ENCODE measurements at places on chromosomes 1 and 21.

GRCh38 chr1:228846952-228847351 lies 111.7 kb downstream of the RHOU start:
- DNase-seq: no peak

DNA sequence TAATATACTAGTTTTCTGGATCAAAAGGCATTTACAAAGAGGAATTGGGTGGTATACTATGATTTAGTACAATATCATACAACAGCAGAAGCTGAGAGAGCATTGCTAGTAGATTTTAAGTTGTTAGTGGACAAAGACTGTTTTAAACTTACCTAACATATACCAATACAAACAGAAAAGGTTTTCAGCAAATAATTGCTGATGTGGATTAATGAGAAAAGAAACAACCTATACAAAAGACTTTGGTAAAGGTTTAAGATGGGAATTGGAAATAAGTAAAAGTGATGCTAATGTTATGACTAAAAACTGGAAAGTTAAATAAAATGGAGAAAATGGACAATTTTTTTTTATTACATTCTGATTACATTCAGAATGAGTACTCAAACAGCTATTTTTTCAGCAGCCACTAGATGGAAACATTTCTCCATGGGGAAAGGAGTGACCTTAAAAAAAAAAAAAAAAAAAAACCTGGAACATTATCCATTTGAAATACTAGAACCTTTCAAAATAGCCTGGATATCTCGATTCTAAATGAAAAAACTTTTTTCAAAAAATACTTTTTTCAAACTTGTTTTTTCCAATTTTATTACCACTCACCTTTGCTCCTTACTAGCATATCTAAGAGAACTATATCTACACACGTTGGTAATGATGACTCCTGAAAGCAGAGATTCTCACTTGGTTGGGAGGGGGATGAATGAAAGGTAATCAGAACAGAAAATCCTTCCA lies 55.4 kb downstream of the EPRS1 start:
- no peak for DNase-seq

DNA sequence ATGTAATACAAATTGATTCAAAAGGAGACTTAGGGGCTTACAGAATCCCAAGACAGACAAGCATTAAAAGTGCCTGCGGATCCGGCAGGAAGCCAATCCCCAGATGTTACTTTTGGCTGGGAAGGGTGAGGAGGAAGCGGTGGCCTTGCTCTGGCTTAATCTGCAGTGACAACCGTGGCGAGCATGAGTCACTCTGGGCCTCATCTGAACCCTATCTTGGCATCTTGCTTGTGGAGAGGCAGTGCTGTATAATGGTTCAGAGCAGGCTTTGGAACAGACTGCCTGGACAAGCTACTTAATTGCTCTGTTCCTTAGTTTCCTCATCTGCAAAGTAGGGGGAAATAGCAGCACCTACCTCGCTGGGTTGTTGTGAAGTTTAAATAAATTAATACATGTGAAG lies 74.1 kb downstream of the XCL2 start:
- DNase-seq: peak; percentile 60

GRCh38 chr1:87644579-87645190 lies 316.0 kb downstream of the LMO4 start:
- DNase-seq: no peak

GRCh38 chr1:54287176-54287650 lies 87.2 kb downstream of the MRPL37 start:
- no peak for DNase-seq

DNA sequence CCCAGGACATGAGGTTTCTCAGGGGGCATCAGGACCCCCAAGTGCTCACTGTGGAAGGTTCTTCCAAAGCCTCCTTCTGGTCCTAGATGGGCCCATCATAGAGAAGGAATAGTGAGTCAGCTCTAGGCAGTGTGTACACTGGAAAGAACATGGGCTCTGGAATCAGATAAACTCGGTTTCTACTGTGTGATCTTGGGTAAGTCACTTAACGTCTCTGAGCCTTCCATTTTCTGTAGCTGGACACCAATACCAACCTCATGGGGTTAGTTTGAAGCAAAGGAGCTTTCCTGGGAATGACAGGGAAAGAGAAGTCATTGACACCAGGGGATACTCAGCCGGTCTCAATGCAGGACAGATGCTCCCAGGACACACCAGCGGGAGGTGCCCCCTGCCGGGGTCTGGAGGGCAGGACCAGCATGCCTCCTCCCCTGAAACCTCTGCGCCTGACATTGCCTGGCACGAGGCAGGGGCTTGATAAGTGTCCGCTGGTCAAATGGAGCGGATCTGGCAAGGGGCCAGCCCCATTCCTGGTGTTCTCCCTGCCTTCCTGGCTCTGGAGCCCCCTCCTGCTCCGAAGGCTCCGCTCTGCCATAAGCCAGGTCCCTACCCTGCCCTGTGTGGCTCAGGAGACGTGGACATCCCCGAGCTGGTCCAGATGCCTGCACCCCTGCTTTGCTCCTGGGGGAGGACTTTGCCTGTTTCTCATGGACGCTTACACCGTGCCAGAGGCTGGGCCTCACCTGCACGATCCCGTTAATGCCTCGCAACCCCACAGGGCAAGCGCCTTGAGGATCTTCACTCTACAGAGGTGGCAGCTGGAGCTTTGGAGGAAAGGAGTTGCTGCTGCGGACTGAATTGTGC lies 52.8 kb downstream of the EDN2 start:
- no peak for DNase-seq

DNA sequence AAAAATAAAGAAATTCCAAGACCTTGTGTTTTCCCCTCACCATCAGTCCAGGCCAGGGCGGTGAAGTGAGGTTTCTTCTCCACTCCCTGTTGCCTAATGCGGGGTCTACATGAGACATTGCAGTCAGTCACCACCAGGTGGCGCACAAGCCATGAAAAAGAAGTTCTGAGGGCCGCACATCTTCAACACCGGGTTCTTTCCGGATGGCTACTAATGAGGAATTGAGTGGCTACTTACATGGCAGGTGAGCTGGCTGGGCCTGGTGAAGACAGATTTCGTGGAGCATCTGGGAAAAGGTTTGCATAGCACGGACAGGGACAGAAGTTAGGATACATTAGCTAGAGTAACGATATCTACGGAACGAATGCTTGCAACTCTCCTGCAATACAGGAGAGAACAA lies 15.8 kb upstream of the S100A11 start:
- peak; percentile 17 for DNase-seq

DNA sequence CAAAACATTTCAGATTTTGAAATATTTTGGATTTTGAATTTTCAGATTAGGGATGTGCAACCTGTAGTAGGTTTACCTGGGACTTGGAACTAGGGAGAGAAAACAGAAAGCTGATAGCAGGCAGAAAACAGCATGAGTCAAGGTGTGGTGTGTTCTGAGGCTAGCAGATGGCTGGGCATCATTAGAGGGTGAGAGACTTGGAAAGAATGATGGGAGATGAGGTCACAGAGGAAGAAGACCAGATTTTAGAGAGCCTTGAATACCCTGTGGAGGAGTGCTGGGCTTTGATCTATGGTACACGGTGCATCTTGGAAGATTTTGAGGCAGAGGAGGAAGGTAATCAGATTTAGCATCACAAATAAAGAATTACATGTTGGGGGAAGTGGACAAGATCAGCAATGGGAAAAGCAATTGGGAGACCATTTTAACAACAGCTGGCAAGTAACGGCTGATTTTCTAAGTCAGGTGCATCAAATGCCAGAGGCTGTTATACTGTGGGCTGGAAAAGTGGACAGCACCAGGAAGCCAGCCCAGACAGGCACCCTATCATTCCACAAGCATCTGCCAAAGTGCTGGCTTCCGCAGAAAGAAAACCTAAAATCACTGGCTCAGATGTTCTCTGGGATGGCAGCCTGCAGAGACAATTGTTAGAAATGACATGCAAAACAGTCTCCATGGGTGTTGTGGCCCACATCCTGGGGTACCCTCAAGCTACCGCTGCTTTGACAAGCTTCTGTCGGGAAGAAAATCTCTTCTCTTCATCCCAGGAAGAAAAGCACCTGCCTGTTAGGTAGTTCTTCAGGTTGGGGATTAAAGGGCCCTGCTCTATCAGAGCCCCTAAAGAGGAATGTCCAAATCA lies 30.9 kb upstream of the CAMK1G start:
- DNase-seq: no peak

- no peak for DNase-seq
Measured at GRCh38 chr1:27105018-27105417, 49.9 kb downstream of the SLC9A1 start.

GRCh38 chr1:163472651-163473248 lies 151.0 kb downstream of the NUF2 start:
- no peak for DNase-seq

DNA sequence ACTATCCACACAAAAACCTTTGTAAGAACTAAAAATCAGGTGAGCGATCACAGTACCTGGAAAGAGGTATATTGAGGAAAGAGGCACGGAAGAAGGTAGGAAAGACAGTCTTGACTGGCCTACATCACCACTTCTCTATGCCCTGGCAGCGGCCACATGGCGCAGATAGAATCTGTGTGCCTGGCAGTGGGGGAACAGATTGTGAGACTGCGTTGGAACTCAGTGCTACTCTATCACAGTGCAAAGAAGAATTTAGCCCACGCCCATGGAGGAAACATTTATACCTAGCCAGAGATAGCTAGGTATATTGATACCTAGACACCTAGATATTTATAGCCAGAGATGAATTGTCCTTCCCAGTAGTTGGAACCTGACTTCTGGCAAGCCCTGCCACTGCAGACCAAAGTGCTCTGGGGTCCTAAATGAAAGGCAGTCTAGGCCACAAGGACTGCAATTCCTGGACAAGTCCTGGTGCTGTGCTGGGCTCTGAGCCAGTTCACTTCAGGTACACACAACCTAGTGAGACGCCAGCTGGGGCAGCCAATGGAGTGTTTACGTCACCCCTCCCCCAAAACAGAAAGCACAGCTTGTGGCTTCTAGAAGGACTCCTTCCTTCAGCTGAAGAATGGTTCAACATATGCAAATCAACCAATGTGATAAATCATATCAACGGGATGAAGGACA lies 51.9 kb downstream of the DHX9 start:
- no peak for DNase-seq

DNA sequence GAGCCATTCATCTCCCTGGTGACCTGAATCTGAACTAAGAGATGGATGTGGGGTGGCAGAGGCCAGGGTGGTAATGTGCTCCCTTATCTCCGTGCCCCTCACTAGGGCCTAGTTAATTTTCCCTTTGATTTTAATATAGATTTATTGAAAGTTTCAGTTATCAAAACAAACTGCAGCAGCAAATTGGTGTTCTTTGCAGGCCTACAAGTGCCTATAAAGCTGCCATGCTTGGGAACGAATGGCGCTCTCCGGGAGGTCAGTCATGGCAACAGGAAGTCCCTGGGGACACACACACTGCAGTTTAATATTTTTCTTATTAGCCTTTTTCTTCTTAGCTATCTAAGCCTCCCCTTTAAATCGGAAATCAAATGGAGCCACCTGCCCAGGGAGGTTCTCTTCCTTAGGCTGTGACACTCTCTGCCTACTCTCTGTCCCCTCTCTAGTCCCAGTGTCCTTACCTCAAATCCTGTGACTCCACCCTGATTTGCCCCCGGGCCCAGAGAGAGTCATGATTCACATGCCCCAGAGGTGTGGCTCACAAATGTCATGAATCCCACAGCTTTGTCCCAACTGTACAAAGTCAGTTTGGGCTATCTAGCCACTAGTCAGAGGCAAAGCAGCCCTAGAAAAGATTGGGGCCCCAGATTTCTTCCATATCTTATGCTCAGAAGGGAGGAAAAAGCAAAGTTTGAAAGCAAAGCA lies 4.3 kb upstream of the ERI3 start:
- no peak for DNase-seq

- DNase-seq: no peak
Measured at GRCh38 chr1:205604059-205604458, 27.8 kb downstream of the ELK4 start.

GRCh38 chr1:52663716-52664115 lies 30.7 kb downstream of the SHISAL2A start:
- no peak for DNase-seq

GRCh38 chr1:44302541-44302940 lies 52.5 kb downstream of the ERI3 start:
- DNase-seq: no peak

DNA sequence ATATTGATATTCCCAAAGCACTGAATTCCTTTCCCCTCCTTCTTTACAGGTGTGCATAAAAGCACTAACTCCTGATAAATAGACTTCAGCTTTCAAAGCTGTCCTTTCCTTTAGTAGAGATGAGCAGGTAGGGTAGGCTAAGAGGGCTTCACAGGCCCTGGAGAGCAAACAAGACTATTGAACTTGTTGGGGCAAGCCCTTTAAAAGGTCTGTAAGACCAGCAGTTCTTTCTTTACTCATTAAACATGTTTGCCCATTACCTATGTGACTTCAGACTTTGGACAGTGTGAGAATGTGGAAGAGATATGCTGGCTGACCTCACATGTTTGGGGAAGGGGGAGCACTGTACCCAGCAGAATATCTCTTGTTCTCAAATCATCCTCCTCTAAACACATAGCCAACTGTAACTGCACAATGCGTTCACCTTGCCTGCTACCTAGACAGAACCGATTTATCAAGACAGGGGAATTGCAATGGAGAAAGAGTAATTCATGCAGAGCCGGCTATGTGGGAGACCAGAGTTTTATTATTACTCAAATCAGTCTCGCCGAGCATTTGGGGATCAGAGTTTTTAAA lies 27.1 kb upstream of the HAO2 start:
- no peak for DNase-seq

DNA sequence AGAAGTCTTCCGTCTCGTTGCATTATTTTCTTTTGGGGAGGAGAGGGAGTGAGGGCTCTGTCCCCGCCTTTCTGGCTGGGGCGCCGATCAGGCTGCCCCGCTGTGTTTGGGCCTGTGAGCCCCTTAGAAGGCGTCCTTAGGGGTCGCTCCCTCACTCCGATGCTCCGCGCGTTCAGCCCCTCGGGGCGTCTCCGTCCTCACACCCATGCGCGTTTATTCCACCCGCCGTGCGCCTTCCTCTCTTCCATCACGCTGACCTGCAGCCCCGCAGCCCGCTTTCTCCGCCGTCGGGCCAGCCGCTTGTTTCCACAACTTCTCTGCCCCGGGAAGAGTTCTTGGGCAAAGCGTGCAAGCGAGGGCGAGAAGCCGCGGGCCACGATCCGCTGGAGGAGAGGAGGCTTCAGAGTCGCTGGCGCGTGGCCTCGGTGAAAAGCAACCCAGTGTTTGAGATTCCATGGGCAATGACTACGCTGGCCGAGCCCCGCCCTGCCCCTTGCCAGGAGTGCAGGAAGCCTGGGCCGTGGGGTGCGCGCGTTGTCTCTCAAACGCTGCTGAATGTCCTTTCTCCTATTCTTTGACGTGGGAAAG lies 27.7 kb downstream of the TRIM11 start:
- DNase-seq: no peak
